ENCODE measurements at places on chromosomes 6 and 20.

- no peak for DNase-seq
Observed at GRCh38 chr6:163695414-163695864, 280.9 kb downstream of the QKI start.

GRCh38 chr6:46293641-46294316 is 123.0 kb upstream of the ENPP5 start:
- no peak for DNase-seq

GRCh38 chr6:45961125-45961524 is 54.5 kb downstream of the CLIC5 start:
- no peak for DNase-seq

DNA sequence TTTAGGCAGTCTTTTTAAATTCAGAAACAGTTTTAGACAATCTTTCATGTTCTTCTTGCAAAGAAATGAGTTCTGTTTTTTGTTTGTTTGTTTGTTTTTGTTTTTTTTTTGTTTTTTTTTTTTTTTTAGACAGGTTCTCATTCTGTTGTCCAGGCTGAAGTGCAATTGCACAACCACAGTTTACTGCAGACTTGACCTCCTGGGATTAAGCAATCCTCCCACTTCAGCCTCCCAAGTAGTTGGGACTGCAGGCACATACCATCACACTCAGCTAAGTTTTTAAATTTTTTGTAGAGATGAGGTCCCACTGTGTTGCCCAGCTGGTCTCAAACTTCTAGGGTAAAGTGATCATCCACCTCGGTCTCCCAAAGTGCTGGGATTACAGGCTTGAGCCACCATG is 96.2 kb downstream of the OTOR start:
- no peak for DNase-seq

DNA sequence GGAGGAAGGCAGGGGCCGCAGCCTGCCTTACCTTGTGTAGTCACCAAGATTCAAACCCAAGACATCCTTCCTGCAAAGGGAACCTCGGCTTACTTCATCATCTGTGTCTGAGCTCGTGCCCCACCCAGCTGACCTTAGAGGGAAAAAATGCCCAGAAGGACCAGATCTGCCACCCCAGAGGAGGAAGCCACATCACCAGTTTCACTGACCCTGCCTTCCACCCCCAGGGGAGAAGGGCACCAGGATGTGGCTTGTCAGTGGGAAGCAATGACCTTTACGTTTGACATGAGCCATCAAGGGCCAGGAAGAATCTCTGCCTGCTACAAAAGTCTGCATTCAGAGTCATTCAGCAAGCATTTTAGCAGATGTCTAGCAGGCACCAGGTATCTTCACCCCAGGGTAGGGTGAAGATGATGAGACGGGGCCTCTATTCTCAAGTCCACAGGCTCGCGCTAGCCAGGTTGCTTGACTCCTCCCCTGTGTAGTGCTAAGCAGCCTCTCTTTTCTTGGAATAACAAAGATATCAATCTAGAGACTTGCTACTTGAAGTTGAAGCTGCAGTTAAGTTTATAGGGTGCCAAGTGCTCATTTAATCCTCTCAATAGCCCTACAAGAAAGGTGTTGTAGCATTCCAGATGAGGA is 28.1 kb downstream of the HM13 start:
- no peak for DNase-seq

- no peak for DNase-seq
Observed at GRCh38 chr6:158832026-158832425, 12.9 kb upstream of the EZR start.

DNA sequence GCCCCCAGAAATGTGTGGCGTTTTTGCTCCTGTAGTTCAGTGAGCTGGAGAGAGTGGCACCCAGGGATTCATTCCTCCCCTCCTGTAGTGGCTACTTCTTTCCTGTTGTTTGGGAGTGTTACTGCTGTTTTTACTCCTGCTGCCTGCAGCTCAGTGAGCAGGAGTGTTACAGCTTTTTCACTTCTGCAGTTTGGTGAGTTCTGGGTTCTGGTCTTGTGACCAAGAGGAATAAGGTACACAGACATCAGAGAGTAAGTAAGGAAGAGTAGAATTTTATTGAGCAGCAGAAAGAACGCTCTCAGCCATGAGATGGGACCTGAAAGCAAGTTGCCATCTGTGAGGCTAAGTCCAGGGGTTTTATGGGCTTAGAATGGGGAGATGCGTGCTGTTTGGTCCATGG is 966.3 kb upstream of the CITED2 start:
- no peak for DNase-seq

- peak; percentile 14 for DNase-seq
Observed at GRCh38 chr20:7650086-7650879, 290.0 kb downstream of the HAO1 start.

GRCh38 chr6:96157018-96157565 is 141.3 kb downstream of the FUT9 start:
- DNase-seq: no peak

DNA sequence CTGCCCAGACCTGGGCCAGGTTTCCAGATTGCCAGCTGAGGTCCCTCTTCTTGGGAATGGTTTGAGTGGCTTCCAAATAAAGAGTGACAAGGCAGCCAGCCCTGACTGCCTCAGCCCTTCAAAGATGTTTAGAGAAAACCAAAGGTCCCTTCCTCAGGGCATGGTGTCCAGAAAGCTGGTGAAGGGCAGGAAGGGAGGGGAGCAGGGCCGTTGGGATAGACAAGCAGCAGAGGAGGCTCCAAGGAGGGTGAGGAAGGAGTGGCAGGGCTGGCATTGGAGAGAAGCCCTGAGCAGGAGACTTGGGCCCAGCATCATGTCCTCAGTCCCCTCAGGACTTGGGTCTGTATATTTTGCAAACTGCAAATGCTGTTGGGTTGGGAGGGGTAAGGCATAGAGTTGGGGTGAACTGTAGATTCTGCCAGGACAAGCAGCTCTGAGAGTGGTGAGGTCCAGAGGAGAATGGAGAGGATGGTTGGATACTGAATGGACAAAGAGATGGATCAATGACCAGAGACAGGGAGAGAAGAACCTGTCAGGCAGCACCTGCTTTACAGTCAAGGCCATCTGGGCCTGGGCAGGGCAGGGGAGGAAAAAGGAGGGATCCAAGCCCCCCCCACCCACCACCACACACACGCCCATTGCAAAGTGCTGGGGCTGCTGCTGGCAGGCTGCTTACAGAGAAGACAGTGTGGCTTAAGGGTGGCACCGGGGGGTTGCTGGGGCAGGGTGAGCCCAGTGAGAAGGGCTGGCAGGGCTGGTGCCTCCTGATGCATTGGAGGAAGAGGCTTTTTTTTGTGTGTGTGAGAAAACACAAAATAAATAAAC is 5.5 kb upstream of the DSN1 start:
- no peak for DNase-seq

Data from urothelium cell line (cell line).